ENCODE measurements at places on chromosomes 1 and 21.

DNA sequence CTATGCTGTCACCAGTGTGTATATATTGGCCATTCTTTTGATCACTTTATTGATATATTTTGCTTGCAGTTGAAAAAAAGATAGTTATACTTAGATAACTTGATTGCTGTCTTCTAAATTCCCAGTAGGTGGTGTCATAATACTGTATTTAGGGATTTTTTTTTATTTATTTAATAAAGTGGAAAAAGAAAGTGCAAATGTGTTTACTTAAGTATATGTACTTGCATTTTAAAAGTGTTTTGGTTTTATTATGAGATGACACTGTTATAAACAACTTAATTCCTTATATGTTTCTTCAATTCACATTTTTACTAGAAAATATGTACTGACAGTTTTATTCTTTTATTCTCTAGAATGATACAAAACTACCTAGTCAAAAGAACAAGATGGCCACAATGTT, 164.8 kb downstream of the USP25 start:
- DNase-seq = no peak

DNA sequence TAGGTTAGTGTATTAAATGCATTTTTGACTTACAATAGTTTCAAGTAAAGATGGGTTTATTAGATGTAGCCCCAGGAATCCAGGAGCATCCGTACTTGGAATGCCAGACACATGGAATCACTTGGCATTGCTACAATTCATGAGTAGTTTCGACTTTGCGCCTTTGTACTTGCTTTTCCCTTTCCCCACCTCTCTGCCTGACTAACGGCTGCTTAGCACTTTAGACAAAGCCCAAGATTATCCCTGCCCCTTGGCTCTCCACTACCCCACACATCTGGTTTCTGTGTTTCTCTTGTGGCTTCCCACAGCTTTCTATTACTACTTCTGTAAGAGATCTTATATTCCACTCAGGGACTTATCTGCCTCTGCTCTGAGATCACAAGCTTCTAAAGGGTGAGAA, 397.7 kb upstream of the POU3F1 start:
- no peak for DNase-seq

DNA sequence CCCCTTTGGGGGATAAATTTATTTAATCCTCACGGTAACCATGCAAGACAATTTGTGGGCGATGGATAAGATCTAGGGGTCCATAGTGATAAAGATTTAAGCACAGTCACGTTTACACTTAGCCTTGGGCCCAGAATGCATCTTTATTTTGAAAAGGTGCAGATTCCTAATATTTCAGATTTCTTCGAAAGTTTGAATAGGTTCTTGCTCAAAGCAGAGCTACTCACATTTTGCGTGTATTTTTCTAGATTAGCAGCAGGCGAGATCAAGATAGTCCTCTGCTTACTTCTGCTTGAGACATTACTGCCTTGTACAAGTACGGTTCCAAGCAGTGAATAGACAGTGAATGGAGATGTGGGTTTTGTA, 647 bp downstream of the TSEN15 start:
- no peak for DNase-seq

GRCh38 chr1:83114136-83114834, 884.6 kb downstream of the TTLL7 start:
- no peak for DNase-seq

- no peak for DNase-seq
Measured at GRCh38 chr1:208278638-208279037, 34.5 kb upstream of the PLXNA2 start.

DNA sequence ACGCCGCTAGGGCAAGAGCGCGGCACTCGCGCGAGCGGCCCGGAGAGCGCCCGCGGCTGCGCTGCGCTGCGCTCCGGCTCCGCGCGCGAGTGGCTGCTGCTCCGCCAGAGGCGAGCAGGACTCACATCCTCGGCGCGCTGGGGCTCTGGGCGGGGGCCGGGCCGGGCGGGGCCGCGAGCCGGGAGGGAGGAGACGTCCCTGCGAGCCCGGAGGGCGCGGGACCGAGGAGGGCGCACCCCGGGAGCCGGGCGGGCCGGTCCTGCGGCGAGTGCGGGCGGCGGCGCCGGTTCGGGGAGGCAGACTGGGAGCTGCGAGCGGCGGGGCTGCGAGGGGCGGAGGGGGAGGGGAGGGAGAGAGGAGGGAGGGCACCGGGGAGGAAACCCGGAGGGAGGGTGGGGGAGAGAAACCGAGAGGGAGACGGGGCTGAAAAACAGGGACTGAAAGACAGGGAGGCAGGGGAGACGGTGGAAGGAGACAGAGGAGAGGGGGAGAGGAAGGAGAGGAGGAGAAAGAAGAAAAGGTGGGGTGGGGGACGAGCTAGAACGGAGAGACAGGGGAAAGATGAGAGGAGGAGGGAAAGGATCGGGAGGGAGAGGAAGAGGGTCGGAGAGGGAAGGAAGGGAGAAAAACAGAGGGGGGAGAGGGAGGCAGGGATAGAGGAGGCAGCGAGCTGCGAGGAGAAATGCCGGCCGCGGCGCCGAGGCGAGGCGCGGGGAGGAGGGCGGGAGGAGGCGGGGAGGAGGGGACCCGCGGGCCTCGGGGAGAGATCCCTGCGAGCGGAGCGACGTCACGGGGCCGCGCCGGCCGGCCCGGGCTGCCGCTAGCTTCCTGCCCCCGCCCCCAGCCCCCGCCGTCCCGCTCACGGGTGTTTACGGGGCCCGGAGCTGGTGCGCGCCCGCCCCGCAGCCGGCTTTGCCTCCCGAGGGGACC, at the start of gene CAMK2N1:
TSS of gene CAMK2N1 (minus strand) at position 684 of the 930 bp plus-strand sequence. CDS start 831 bp downstream, outside the sequence.
- DNase-seq = peak; percentile 22

GRCh38 chr1:43460988-43461693, 7.4 kb upstream of the HYI start:
- no peak for DNase-seq

- DNase-seq = no peak
Measured at GRCh38 chr1:3179471-3179870, 110.5 kb downstream of the PRDM16 start.

GRCh38 chr1:25676488-25676887, 59.9 kb downstream of the MAN1C1 start:
- DNase-seq = no peak

GRCh38 chr21:40200126-40200525, 332.9 kb downstream of the PCP4 start:
- DNase-seq = no peak

GRCh38 chr21:37982496-37983318, 66.5 kb upstream of the KCNJ6 start:
- DNase-seq = no peak

DNA sequence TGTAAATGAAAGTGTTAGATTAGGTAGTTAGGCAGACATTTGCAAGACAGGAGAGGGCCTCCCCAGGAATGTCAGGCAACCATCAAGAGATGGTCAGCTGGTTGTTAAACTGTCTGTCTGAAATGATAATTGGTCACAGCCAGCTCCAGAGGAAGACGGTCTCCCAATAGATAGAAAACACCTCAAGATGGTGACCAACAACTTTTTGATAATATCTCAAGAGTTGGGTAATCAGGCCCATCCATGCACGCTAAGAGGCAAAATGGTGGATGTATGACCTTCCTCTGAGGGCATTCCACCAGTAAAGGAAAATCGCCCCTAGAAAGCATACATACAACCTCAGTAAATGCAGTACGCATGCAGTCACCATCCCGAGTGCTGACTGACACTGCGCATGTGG, 118.2 kb downstream of the MAP3K21 start:
- no peak for DNase-seq

GRCh38 chr1:62426237-62426636, 10.6 kb upstream of the USP1 start:
- no peak for DNase-seq

GRCh38 chr21:45632160-45632559, 11.4 kb upstream of the PCBP3 start:
- DNase-seq = no peak

GRCh38 chr1:56569661-56570060, 9.7 kb downstream of the PLPP3 start:
- DNase-seq = no peak

DNA sequence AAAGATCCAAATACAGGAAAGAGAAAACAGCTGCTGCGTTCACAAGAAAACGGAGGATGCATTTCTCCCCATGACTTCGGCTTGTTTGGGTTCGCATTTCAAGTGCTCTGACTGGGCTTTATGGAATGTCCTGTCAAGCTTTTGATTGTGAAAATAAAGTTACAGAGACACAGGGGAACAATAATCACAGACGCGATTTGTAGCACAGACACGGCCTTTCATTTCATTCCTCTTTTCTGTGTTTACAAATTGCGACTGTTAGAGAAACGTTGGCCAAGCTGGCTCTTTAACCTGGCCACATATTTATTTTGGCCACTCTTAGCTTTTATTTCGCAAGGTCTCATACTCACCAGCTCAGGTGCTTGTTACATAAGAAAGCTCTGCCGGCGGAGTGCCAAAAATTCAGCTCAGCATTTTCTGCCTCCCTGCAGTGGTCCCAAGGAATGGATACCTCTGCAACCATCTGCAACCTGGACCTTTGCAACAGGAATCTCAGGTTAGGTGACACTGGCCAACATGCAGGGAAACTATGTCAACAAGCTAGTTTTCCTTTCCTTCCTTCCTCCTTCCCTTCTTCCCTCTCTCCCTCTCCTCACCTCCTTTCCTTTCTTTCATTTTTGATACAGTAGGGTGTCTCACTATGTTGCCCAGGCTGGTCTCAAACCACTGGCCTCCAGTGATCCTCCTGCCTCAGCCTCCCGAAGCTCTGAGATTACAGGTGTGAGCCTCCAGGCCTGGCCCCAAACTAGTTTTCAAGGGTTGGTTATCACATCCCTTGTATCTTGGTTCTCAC, 58.2 kb upstream of the SLC45A1 start:
- DNase-seq = no peak

GRCh38 chr1:2962946-2963345, 58.3 kb upstream of the ACTRT2 start:
- no peak for DNase-seq

DNA sequence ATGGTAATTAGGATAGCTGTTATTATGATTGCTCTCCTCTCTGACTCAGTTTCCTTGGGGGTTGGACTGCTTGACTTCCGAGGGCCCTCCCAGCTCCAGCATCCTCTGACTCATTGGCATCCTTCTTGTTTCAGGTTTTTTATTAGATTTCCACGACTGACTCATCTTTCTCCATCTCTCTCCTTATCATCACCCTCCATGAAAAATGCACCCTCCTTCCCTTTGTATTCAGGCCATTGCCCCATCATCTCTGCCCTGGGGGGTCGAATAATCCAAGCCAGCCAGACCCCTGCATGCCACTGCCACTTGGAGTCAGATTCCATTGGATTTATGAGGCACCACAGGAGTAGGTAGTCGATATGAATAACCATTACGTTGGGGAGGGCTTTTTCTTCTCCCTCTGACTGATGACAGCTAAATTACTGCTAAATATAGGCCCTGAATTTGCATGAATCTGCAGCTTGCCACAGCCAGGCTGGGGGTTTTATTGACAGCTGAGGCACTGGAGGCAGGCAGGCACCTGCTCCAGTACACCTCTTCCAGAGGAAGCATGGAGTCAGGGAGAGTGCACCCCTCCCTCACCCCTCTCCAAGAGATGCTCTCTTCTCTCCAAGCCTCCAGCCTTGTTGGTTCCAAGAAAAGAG, 91.7 kb downstream of the C1orf94 start:
- DNase-seq = no peak

GRCh38 chr1:169031566-169032224, 74.8 kb upstream of the ATP1B1 start:
- DNase-seq = no peak
